ENCODE measurements at places on chromosomes 16 and 17.

DNA sequence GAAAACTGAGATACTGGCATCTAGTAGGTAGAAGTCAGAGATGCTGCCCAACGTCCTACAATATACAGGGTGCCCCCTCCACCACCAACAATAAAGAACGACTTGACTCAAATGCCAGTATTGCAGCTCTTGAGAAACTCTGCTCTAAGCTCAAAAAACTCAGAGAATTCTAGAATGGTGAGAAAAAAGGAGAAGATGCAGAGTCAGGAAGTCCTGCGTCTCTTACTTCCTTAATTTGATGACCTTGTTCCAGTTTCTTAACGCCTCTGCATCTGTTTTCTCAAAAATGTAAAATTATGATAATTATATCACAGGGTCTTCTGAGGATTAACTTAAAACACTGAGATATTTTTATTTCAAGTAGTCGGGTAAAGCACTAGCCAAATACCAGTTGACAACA is 1.7 kb upstream of the HSBP1 start:
- DNase-seq, result no peak

GRCh38 chr17:71936977-71937376 is 183.8 kb upstream of the SOX9 start:
- no peak for DNase-seq

DNA sequence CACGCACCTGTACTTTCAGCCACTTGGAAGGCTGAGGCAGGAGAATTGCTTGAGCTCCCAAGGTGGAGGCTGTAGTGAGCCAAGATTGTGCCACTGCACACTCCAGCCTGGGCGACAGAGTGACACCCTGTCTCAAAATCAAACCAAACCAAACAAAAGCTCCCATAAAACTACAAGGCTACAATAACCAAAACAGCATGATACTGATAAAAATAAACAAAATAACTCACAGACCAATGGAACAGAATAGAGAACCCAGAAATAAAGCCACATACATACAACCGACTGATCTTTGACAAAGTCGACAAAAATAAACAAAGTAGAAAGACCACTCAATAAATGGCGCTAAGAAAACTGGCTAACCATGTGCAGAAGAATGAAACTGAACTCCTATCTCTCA is 37.2 kb downstream of the BRD7 start:
- DNase-seq, result no peak

DNA sequence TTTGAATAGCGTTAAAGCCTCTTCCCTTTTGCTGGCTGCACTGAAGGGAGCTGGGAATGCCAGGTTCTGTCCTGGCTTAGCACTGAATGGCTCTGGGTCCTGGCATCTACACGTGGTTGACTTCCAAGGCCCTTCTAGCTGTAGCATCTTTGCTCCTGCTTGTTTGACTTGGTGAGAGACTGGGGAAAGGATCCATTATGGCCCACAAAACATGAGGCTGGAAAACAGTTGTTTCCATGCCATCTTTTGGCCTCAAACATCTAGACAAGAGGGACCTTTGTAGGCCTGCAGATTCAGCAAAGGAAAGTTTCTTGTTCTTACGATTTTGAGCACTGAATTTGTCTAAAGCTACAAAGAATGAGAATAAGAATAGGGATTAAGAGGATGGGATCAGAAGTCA is 32.5 kb downstream of the EPN2 start:
- no peak for DNase-seq

GRCh38 chr17:8719291-8720246 is 25.1 kb downstream of the CCDC42 start:
- DNase-seq, result no peak

- no peak for DNase-seq
Measured at GRCh38 chr17:50130559-50131305, 772 bp upstream of the SAMD14 start.

- DNase-seq, result no peak
Measured at GRCh38 chr17:77728474-77728795, 230.1 kb upstream of the TNRC6C start.

GRCh38 chr17:57632294-57632693 is 112.8 kb downstream of the CCDC182 start:
- DNase-seq, result no peak

- no peak for DNase-seq
Measured at GRCh38 chr17:63698886-63699637, 863 bp downstream of the LIMD2 start.

DNA sequence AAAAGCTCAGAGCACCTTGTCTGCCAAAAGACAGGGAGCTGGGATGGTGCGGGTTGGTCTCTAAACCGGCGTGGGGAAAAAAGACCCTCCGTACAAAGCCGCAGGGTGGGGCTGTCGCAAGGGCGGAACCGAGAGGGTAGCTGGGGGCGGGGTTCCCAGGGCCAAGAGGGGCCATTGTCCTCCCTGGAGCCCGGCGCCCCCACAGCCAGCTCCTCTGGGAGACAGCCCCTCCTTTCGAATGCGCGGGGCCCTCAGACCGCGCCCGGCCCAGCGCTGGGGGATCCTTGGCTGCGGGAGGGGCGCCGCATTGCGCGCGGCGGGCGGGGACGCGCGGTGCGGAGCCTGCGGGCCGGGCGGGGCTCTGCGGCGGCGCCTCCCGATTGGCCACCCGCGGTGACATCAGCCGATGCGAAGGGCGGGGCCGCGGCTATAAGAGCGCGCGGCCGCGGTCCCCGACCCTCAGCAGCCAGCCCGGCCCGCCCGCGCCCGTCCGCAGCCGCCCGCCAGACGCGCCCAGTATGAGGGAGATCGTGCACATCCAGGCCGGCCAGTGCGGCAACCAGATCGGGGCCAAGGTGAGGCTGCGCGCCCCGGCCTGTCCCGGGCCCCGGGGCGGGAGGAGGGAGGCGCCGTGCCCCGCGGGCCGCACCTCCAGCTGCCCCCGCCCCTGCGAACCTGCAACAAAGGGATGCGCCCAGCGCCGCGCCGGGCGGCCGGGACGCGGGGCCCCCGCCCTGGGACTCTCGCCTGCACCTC is at the start of gene TUBB3:
TUBB3 (plus strand) TSS at position 459 of the 756 bp plus-strand sequence; CDS start at position 519, 60 bp downstream.
- peak; percentile 74 for DNase-seq

- DNase-seq, result no peak
Measured at GRCh38 chr17:32516940-32517701, 30.3 kb downstream of the CDK5R1 start.

GRCh38 chr17:35577830-35578196 is 558 bp downstream of the PEX12 start:
- no peak for DNase-seq

GRCh38 chr17:35084987-35085386 is 21.5 kb upstream of the RFFL start:
- DNase-seq, result no peak

- DNase-seq, result no peak
Measured at GRCh38 chr16:85539084-85539483, 74.0 kb upstream of the GSE1 start.

DNA sequence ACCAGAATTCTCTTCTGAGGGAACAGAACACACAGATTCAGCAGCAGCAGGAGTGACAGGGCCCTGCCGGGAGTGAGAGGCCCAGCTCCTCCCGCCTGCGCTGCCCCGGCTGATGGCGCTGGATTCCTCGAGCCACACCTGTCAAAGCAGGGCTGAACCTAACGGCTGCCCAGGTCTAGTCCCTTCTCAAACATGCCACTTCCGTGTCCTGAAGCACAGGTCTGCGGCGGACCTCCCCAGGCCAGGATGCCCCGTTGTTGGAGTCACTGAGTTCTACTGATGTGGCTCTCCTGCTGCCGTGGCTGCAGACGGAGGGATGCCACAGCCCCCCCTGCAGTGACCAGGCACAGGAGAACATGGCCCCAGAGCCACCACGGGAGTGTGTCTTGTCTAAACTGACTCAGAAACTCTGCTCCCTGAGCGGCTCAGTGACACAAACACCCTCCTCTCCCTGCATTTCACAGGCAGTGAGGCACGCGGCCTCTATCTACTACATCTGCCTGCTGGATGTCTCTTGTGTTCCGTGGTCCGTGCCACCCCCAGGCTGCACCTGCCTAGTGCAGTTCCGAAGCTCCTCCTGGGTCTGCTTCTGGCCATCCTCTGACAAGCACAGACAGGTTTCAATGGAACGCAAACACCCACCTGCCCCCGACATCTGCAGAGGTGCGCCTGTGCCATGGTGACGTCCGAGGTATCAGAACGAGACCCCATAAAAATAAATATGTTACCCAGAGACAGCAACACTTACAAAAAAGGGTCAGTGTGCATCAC is 44.7 kb upstream of the DNAH17 start:
- no peak for DNase-seq

DNA sequence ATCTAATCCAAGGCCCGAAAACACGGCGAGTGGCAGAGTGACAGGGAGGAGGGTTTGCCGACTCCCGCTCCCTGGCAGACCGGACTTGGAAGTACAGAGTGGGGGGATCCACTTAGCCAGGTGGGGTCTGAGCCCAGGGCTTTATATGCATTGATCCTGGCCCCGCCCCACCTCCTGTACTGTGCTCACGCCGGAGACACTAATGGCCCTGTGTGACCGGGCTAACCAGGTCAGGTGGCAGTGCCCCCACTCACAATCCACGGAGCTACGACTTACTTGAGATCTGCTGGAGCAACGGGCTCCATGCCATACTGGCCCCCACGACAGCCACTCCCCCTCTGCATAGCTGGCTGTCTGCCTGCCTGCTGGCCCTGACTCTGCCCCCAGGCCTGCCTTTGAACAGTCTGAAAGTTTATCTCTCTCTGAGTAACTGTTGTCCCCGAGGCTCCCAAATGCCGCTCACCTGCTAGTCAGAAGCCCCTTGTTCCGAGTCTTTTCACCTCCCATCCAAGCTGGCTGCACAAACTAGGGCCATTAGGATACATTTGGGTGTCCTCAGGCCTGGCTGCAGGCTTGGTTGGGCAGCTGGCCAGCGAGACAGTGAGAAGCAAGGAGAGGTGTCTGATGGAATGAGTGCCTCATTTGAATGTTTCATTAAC is 28.0 kb downstream of the CACNA1G start:
- no peak for DNase-seq

DNA sequence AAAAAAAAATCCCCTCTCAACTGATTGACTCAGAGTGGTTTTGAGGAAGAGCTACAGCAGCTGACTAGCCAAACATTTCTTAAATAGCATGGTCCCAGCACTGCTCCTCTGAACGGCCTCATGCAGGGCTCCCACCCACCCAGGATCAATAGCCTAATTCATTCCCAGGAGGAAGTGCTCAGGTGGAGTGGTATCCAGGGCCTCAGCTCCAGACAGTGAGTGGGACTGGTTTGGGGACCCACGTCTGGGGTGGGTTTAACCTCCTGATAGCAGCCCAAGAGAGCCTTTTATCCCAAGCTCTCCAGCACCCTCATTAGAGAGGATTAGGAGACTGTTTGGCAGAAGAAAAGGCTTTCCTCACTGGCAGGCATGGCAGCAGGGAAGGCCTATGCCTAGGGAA is 68.5 kb upstream of the CDH5 start:
- no peak for DNase-seq

DNA sequence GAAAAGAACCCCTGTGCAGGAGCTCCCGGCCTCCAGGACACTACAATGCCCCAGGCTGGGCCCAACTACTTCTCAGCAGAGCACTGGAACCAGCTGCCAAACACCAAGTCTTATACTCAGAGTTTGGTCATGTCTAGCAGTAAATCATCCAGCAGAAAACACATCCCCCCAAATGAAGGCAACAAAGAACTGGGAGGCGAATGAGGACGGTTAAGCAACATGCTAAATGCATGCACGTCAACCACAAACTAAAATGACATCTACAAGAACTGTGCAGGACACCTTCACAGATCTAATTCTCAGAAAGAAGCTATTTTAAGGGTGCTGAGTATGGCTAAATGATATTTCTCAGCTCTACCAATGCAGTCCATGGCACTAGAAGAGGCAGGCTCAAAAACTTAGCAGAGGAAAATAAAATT is 7.6 kb upstream of the IRX5 start:
- no peak for DNase-seq

GRCh38 chr17:50057521-50057991 is 1.6 kb downstream of the ITGA3 start:
- DNase-seq, result no peak

GRCh38 chr17:72556944-72557826 is 436.4 kb downstream of the SOX9 start:
- peak; percentile 15 for DNase-seq

GRCh38 chr16:49459953-49460735 is 86.5 kb downstream of the C16orf78 start:
- no peak for DNase-seq

DNA sequence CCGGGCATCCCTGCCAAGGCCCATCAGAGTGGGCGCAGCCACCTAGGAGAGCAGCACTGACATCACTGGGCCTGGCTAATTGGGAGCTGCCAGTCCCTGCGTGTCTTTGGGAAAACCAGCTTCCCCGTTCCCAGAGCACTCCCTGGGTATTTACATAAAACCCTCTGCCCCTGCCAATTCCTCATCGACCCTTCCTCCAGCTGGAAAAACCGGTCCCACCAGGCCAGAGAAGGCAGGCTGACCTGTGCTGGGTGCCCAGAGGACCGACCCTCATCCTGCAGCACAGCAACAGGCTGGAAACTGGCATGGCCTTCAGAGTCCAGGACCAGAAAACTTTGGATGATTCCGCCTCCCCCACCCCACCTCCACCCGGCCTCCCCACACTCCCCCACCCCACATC is 8.2 kb upstream of the FOXN1 start:
- no peak for DNase-seq

DNA sequence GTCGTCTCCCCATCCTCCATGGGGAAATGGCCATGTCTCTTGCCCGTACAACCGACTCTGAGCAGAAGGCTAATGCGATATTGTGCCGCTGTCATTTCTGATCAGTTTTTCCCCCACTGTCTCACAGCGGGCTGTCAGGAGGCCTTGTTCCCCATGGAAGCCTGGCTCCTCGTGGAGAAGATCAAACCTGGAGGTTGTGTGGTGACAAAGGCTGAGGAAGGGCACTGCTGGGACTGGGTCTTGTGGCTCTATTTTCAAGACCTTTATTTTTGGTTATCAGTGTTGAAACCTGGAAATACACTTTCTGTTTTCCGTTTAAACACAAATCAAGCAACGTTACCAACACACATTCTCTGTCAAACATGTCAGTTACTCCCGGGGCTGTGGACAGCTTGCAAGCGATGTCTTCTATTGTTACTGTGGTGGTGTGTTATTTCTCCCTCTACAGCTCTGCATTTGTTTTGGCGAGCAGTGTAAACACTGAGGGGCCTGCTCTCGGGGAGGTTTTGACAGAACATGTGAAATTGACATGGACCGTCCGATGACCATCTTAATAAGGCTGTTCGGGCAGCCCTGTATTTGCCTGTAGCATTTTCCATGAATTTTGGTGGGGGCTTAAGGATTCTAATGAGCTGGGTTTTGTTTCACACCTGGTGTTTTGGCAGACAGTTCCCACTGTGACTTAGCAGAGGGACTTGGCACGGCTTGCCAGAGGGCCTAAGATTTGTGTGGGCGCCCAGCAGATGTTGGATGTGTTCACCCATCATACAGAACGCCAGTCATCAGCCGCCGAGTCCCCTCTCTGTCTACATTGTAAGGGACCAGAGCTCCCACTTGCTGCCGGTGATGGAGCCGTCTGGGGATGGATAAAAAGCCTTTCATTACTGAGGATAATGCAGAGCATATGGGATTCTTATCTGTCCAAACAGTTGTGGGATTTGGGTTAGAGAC is 12.5 kb downstream of the RBFOX1 start:
- DNase-seq, result no peak

GRCh38 chr16:9845661-9846361 is 336.4 kb downstream of the GRIN2A start:
- DNase-seq, result no peak

GRCh38 chr17:62802561-62803205 is 5.4 kb downstream of the MARCHF10 start:
- DNase-seq, result peak; percentile 87
